Stomach (tissue), 19 donors: ENCODE measurements at places on chromosomes 16 and 17. TPM values are rescaled to one million over a fixed set of nuclear protein-coding genes. Genes with fewer than 3 reads are reported as not detected.

The PRCD gene
- total RNA-seq = 0.72 TPM

The FBXW10B gene
- 2.0 TPM for total RNA-seq

DNA sequence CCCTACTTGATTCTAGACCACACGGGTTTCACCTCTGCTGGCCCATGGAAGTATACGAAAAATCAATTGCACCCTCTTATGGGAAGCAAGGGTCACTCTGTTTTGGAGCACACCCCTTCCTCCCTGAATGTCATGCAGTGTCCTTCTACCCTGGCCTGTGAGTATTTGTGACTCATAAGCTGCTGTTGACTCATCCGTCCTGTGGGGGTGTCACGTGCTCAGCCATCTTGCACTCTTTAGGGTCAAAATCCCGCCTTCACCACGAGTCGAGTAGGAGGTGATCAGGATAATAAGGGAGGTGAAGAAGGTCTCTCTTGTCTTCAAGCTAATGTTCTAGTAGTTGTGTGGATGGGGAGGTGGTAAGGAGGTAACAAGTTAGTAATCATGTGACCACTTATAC lies 341.0 kb upstream of the EEF2KMT start:
- no peak for DNase-seq

GRCh38 chr17:978103-979093 lies 1.2 kb downstream of the NXN start:
- peak; percentile 65 for DNase-seq

- no peak for DNase-seq
Observed at GRCh38 chr16:83102336-83102735, 475.6 kb downstream of the CDH13 start.

The OR1F1 gene
- not detected for total RNA-seq

- DNase-seq = no peak
Observed at GRCh38 chr16:48680881-48681280, 70.9 kb upstream of the N4BP1 start.
